Activated CD8-positive, alpha-beta memory T cell treated with anti-CD3 and anti-CD28 coated beads, Interleukin-2, amount 10 ng/mL, durations not matched to agents 7 days and 5 days (primary cell): ENCODE measurements at places on chromosomes 4 and X. TPM values are rescaled to one million over a fixed set of nuclear protein-coding genes. Genes with fewer than 3 reads are reported as not detected.

GRCh38 chr4:172997856-172998255 is 170.8 kb upstream of the GALNT7 start:
- no peak for DNase-seq

Gene GPC3
- not detected for total RNA-seq

GRCh38 chr4:119025420-119025819 is 110.2 kb upstream of the MYOZ2 start:
- DNase-seq, result no peak

DNA sequence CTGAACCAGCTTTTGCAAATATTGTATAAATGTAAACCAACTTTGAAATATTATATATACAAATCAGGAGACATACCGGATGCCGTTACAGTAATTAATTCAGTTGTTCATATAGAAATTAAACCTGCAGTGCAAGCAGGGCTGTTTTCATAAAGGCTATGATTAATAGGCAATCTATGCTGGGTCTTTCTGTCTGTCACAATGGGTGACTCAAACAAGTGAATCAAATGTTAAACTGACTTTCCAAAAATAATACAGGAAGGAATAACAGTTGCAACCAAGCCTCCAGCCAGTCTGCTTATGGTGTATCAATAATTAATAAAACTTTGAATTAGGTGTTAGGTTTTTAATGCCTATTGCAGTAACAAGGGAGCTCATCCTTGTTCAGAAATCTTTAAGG is 43.9 kb downstream of the GABRB1 start:
- no peak for DNase-seq

Gene FAM9B
- total RNA-seq, result not detected

DNA sequence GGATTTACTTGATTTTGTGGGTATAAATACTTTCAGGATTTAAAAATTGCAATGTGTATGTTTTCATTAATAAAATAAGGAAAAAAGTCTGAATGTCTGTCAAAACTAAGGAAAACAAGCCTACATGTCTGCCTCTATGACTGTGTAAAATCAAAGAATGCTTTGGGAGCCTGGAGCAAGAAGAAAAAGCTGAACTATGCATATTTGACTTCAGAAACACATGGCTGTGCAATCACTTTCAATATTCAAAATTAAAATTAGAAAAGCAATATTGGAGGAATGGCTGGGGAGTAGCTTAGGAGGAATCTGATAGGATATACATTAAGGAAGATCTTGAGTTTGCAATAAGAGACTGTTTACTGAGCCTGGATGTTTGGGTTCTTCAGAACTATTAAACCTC is 147.1 kb downstream of the ADAM29 start:
- no peak for DNase-seq

Gene USP26
- not detected for total RNA-seq

GRCh38 chr4:169062897-169063244 is 52.8 kb upstream of the CBR4 start:
- DNase-seq, result no peak

DNA sequence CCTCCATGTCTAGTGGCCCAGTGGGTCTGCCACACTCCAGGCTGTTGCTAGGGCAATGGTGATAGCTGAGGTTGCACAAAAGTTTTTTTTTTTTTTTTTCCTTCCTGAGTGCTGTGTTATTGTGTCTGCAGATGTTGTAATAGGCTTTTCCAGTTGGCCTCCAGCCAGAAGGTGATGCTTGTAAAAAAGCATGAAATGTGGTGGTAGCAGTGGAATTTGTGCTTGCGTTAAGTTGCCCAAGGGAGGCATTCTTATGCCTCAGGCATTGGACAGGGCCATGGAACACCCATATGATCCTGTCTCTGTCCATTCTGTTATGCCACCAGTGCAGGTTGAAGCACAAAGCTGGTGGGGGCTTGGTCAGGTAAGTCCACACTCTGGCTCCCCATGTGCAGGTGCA is 660.5 kb upstream of the SPANXN1 start:
- DNase-seq, result no peak
